ENCODE measurements at places on chromosomes 13 and 19. TPM values are rescaled to one million over a fixed set of nuclear protein-coding genes. Genes with fewer than 3 reads are reported as not detected.

- no peak for DNase-seq
Observed at GRCh38 chr19:47614559-47614958, 5.6 kb downstream of the BICRA start.

DNA sequence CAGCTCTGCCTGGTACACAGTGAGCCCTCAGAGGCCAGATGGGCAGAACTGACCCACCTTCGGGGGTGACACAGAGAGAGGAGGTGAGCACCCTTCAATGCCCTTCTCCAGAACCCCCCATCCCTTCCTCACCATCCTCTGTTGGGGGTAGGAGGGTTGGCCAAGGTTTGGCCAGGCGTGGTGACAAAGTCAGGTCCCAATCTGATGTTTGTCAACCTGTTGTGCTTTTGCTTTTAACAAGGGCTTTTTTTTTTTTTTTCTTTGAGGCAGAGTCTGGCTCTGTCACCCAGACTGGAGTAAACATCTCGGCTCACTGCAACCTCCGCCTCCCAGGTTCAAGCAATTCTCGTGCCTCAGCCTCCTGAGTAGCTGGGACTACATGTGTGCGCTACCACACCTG is 7.3 kb downstream of the PTGIR start:
- DNase-seq: no peak

DNA sequence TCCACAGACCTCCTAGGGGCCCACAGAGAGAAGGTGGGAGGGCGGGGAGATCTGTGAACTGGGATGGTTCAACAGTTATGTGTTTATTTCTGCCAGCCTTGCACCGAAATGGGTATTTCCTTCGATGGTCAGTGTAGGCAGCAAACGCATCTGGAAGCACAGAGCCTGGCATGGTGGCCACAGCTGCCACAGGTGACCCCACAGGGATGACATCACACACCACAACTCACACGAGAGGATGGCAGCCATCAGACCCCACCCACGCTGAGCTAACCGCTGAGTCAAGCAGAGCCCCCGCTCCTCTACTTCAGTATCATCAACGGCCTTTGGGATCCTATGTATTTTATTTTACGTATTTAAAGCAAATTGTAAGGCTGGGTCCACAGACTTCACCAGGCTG is 37.4 kb downstream of the NAXD start:
- DNase-seq: no peak

GRCh38 chr13:103140001-103140671 is 73.9 kb upstream of the SLC10A2 start:
- no peak for DNase-seq

GRCh38 chr19:3440082-3440481 is 40.2 kb downstream of the SMIM24 start:
- DNase-seq: no peak

DNA sequence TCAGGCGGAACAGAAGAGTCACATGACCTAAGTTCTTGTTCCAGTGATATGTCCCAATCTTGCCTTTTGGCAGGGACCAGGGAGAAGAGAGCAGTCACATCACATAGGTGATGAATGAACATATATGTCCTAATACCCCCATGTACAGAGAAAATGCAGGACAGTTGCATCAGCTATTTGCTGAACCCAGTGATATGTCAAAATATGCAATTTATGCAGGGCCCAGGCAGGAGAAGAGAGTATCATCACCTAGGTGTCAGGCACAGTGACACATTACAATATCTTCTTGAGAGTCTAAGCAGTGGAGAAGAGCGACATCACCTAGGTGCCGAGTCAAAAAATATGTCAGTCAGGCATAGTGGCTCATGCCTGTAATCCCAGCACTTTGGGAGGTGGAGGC is 139.9 kb downstream of the ZNF675 start:
- DNase-seq: no peak

DNA sequence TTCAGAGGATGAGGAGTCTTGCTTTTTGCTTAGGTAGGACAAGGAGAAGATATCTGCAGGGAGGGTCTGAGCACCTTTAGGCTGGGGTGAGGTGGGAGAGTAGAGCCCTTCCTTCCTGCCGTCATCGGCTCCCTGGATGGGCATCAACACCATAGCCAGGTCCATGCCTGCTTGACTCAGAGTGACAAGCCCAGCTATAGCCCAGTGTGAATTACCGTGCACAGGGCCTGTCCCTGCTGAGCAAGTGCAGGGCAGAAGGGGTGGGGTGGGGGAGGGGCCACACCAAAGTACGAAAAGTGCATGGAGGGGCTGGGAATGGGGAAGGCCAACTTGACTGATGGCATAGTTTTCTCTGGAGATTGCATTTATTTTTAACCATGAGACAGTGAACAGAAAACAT is 30.3 kb upstream of the RNF113B start:
- no peak for DNase-seq

DNA sequence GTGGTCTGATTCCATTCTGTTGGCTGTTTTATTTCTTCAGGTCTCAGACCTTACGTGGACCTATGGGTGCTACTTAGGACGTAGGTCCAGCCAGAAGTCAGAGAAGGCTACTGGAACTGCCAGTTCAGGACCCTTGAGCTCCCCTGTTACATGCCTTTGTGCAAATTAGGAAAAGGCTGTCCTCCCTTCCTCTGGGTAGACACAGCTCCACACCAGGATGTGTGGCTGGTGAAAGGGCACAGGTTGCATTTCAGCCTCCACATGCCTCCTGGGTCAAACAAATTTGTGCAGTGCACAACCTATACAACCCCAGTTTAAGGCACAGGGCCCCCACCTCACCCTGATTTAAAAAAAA is 43.9 kb upstream of the MAP3K10 start:
- DNase-seq: no peak

The INTS6 gene
- total RNA-seq: 32.8 TPM

The ZNF221 gene
- total RNA-seq: 5.0 TPM

Measured in omental fat pad (tissue), 4 donors.